Naive thymus-derived CD4-positive, alpha-beta T cell (primary cell): ENCODE measurements at places on chromosomes 6 and 20. TPM values are rescaled to one million over a fixed set of nuclear protein-coding genes. Genes with fewer than 3 reads are reported as not detected.

VWA7 gene
- not detected for polyA plus RNA-seq

MOCS1 gene
- 1.7 TPM for polyA plus RNA-seq

DNA sequence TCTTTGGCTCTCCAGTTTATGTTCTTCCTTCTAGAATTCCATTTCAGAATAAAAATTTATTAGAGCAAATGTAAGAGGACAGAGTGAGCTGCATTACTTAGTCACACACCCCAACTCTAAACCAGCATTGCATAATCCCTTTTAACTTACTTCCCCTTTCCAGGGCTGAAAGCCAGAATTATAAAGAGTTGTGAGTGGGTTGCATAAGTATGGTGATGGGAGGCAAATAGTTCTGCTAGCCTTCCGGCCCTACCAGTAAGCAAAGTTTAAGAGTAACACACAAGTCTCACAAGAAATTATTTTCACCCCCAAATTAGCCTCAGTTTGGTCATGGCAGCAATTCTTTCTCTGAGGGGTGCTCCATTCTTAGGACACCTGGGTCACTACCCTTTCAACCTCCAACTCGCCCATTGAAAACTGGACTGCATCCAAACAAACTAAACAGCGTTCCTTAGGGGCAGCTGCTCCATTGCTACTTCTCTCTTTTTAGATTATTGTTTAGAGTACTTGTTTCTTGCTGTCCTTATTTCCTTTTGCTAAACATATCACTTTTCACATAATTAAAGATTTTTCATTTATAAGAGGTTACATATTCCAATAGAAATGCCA lies 1.6 kb downstream of the KIAA0408 start:
- no peak for DNase-seq

DNA sequence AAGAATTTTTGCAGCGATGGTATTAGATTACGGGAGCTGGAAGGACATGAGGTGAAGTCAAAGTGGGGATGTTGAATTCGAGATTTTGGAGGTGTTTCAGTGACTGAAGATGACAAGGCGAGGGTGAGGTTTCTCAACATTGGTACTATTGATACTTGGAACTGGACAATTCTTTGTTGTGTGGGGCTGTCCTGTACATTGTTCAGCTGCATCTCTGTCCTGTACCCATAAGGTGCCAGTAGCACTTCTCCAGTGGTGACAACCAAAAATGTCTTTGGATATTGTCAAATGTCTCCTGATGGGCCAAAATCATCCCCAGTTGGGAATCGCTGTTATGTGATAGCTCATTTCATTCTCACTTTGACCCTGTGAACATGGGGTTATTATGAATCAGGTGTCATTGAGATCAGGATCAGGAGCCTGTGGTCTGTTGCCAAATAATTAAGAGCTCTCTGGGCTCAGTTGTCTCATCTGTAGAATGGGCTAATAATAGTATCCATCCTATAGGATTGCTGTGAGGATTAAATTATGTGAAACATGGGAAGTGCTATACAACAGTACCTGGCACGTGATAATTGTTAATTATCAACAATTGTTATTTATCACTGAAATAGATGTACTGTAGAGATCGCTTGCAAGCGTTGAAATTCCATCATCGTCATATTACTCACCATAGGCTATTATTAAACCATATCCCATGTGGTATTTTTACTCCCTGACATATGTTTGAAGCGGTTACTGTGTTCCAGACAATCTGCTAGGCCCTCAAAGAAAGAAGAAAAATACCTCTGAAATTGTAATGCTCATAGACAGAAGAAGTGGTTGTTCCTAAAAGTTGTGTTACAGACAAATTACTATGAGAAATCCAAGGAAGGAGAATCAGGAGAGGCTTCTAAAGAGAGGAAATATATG lies 48.5 kb upstream of the TTPAL start:
- no peak for DNase-seq

GRCh38 chr6:112307707-112308106 lies 39.4 kb upstream of the RFPL4B start:
- no peak for DNase-seq

GRCh38 chr6:86949771-86950170 lies 12.4 kb downstream of the HTR1E start:
- DNase-seq: no peak

DNA sequence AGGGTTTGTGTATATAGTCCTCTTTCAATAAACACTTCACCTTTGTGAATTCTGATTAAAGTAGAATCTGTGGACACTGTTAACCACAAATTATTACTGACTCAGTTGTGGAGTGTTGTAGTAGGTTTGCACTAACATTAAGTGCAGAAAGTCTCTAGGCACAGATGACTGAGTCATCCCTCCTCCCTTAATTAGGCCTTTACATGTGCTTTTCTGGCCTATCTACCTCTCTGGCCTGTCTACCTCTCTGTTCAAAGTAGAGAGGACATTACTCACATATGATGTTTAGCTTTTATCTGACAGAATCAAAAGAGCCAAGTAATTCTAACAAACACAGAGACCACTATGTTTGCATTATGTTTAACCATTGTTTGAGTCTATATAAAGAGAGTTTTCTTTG lies 783.0 kb downstream of the TENT5A start:
- DNase-seq: no peak

DNA sequence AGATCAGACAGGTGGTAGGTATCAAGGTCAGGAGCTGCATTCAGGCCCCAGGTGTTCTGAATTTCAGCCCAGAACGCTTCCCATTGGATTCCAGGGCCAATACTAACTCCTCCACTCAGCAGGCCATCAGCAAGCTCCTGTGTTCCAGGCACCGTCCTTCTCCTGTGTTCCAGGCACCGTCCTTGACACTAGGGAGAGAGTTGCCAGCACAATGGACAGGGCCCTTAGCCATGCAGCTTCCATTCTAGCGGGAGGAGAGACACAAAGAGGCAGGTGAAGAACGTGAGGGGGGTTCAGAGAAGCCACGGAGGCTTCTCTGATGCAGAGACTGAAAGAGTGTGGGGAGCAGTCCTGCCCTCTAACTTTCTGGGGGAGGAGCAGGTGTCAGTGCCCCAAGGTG lies 77.7 kb downstream of the FOXC1 start:
- no peak for DNase-seq

DNA sequence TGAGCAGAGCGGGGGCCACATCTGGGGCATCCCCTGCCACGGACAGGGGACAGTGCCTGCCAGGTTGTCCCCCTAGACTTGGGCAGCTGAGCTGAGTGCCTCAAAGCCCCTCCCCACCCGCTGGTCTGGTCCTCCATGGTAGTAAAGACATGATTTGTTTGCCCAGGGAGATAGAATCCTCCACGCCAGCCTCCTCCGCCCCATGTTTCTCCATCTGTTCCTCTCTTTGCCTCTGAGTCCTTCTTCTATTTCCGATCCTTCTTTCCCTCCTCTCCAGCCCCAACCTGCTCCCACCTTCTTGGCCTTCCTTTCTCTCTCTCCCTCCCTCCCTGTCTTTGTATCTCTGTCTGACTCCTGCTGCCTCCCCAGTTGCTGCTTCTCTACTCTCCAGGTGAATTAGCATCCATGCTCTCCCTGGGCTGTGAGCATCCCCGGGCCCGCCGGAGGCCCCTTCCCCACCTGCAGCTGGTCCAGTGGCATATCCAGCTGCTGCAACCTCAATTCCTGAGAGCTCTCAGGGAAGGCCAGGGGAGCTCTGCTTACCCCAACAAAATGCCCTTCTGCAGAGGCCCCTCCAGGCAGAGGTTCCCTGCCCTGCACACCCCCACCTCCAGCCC lies 45.8 kb downstream of the CPNE5 start:
- DNase-seq: no peak
